ENCODE measurements at places on chromosomes 12 and 14. TPM values are rescaled to one million over a fixed set of nuclear protein-coding genes. Genes with fewer than 3 reads are reported as not detected.

The HELB gene
- 1.5 TPM for total RNA-seq

The PPP1CC gene
- total RNA-seq = 92.2 TPM

The OR4E2 gene
- not detected for total RNA-seq

The ATL1 gene
- total RNA-seq = 7.3 TPM

The XRCC3 gene
- total RNA-seq = 5.0 TPM

The FKBP4 gene
- 21.6 TPM for total RNA-seq
